Esophagus squamous epithelium (tissue), 5 donors: ENCODE measurements at places on chromosomes 1 and 21.

DNA sequence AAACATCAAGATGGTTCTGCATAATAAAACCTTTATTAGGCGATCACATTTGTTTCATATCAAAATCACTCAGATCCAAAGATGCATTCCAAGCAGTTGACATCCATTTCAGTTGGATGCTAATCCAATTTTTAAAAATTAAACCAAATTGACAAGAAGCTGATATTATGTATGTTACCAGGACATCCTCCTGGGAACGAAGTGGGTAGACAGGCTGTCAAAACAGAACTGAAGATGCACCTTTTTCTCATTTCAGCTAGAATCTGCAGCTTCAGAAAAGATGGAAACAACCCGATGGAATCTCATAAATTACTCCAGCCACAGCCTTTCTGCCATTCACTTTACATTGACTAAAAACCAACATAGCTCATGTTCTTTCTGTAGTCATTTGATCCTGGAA is 268.4 kb downstream of the PLPP3 start:
- no peak for DNase-seq

DNA sequence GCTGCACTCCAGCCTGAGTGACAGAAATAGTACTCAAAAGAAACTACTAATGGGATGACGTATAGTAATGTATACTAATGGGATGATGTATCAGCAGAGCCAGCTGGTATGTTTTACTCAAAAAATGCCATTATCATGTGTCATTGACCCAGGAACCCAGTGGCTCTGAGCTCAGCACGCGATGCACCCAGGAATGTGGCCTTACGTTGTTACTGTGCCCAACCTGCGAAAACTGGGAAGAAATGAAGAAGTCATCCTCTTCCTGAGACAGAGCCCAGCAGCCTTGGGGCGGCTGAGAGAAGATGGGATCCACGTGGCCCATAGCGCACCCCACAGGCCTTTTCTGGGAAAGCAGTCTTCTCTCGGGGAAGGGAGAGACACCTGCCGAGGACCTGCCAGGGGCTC is 8.8 kb downstream of the UBE2J2 start:
- DNase-seq: no peak

DNA sequence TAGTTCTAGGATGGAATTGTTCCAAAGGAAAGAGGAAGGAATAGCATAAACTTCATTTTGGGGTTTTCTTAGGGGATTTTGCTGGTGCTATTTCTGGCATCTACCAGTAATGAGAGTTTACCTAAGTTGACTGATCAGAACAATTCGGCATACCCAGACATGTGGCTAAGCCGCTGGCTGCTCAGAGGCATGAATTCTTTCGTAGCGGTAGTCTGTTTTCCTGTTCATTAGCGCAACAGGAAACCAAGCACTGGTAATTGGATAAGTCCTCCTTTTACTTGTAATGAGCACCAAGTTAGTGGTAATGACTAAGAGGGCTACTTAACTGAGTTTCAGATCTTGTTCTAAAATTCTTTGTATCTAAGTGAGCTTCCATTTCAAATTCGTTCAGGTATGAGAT is 38.6 kb downstream of the C21orf91 start:
- no peak for DNase-seq

DNA sequence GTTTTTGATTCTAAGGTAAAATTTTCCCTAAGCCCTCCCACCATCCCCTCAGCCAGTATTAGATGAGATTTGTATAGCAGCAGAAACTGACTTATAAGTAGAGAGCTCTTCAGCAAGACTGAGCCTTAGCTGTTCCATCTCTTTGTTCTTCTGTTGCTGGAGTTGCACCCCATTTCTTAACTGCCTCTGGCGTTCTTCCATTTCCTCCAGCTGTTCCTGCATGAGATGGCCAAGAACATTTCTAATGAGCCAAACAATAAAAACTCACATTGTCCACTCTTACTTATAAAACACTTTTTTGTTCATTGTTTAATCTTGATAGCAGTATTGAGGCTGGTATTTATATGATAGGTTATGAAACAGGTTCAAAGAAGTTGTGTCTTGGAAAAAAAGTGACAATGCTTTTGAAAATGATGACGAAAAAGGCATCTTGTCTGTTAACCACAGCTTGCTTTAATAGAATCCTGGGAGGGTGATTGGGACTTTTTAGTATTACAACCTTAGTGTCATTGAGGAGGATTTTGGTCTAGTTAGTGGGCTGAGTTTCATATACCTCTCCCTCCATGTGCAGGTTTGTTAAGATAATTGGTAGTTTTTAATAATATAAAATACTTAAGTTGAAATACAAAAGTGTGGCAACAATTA is 18.3 kb downstream of the SYNC start:
- DNase-seq: no peak

DNA sequence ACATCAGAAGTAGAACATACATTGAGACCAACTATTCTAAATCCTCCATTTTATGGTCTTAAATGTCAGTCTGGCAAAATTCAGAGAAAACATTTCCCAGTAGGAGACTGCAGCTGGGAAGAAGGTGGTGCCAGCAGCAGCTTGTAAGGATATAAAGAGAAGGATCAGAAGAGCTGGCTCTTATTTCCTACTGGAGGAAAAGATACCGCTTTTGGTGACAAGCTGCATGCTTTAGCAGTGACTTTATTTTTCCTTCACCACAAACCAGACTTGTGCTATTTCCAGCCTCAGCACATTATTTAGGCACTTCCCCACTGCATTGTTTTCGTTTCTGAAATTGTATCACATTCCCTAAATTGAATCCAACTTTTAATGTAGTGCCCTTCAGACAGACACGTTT is 28.4 kb downstream of the RNF11 start:
- DNase-seq: no peak

DNA sequence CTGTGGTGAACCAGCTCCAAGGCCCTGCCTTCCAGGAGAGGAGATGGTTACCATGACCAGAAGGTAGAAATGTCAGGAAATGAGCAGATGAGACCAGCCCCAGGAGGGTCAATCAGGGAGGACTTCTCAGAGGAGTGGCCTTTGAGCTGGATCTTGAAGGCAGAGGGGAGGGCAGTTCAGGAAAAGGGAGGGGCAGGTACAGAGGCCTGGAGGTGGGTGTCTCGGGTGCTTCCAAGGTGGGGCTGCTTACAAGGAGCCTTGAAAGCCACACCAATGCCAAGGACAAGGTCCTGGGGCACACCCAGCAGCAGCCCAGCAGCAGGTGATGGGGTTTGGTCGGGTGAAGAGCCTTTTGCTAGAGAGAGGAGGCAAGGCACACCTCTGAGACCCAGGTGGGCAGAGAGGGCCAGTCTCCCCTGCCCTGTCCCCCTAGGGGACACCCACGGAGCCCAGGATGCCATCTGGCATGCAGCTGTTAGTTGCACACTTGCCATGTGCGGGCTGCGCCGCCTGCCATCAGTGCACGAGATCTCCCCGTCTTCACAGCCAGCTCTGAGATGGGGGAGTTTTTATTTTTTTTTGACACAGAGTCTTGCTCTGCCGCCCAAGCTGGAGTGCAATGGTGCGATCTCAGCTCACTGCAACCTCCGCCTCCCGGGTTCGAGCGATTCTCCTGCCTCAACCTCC is 18.5 kb downstream of the SLC66A1 start:
- DNase-seq: no peak

DNA sequence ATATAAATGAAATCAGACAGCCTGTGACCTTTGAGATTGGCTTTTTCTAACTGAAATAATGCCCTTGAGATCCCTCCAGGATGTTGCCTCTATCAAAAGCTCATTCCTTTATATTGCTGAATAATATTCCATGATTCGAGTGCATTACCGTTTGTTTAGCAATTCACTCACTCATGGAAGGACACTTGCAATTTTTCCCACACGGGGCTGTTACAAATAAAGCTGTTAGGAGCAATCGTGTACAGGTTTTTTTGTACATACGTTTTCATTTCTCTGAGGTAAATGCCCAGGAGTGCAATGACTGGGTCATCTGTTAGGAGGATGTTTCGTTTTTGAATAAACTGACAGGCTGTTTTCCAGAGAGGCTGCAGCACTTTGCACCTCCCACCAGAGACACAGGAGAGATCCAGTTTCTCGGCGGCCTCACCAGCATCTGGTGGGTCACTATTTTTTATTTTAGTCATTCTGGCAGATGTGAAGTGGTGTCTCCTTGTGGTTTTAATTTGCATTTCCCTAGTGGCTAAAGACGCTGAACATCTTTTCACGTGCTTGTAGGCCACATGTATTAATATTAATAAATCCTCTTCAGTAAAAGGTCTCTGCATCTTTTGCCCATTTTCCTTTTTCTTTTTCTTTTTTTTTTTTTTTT is 11.0 kb downstream of the PRDM15 start:
- DNase-seq: no peak

- no peak for DNase-seq
Measured at GRCh38 chr1:23102289-23102688, 66.4 kb downstream of the LUZP1 start.

DNA sequence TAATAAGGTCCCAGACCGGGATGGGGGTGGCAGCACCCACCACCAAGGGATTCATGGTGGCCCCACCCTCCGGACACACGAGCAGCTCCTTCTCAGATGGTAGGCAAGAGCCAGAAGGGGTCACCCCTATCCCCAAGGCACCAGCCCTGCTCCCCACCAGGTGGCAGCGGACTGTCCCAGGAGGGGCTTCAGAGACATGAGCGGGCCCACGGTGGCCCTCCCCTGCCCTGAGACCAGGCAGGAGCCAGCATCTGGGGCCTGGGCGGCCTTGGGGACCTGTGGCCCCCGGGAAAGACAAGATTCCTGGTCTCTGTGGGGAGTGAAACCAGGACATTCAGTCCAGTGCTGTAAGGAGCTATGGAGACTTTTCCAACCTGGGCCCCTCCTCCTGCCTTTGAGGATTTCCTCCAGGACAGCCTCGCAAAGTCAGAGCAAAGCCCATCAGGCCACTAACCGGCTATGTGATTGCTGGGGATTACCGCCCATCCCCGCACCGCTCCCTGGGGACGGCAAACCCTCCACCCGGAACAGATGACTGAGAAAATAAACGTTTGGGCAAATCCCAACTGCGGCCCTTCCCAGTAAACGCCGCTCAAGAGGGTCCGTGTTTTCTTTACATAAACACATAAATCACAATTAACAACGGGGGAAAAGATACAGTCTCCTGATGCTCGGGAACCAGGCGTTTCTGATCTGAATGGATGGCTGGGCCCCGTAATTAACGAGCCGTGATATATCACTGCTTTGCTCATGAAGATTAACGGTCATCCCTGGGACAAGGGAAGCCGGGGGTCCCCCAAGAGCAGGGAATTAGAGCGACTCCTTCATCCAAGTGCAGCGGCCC is 50.9 kb upstream of the ARHGEF16 start:
- DNase-seq: no peak

GRCh38 chr1:5765483-5765882 is 226.7 kb downstream of the NPHP4 start:
- DNase-seq: no peak

- DNase-seq: no peak
Measured at GRCh38 chr21:44701541-44701940, 4.6 kb downstream of the KRTAP10-12 start.
